Mammary epithelial cell (primary cell): ENCODE measurements at places on chromosomes 7 and 10.

- no peak for DNase-seq
Measured at GRCh38 chr10:29151005-29151404, 137.9 kb upstream of the LYZL1 start.

- DNase-seq = no peak
Measured at GRCh38 chr10:95477175-95477520, 84.0 kb downstream of the SORBS1 start.

DNA sequence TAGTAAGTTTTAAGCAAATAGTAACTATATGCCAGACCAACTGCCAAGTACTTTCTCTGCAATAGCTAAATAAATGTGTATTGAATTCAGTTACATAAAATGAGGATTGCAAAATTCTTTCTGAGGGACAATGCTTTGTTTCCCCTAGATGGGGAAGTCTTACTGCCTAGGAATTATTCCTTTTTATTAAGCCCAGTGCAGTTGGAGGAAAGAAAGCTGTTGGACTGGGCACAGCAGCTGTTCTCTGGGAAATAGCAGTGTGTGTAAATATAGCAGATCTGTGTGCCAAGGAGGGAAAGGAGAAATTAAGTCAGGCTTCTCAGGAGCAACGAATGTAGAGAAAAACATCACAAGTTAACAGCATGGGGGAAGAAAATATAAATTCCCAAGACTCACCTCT lies 77.1 kb downstream of the SEC23IP start:
- DNase-seq = no peak

DNA sequence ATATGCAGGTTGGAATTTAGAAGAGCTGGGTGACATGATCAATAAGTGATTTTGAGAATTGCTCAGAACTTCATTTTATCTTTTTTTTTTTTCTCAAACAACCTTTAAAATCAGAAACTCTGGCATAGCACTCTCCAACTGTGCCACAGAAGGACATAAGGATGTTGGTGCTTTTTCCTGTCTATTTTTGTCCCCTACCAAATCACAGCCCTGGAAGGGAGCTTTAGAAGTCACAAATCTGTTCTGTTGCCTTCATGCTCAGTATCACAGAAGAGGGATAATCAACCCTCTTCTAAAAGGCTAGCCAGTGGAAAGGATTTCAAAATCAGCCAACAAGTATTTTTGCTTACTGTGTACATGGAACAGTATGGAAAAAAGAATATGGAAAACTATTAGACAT lies 14.8 kb upstream of the NRP1 start:
- no peak for DNase-seq

DNA sequence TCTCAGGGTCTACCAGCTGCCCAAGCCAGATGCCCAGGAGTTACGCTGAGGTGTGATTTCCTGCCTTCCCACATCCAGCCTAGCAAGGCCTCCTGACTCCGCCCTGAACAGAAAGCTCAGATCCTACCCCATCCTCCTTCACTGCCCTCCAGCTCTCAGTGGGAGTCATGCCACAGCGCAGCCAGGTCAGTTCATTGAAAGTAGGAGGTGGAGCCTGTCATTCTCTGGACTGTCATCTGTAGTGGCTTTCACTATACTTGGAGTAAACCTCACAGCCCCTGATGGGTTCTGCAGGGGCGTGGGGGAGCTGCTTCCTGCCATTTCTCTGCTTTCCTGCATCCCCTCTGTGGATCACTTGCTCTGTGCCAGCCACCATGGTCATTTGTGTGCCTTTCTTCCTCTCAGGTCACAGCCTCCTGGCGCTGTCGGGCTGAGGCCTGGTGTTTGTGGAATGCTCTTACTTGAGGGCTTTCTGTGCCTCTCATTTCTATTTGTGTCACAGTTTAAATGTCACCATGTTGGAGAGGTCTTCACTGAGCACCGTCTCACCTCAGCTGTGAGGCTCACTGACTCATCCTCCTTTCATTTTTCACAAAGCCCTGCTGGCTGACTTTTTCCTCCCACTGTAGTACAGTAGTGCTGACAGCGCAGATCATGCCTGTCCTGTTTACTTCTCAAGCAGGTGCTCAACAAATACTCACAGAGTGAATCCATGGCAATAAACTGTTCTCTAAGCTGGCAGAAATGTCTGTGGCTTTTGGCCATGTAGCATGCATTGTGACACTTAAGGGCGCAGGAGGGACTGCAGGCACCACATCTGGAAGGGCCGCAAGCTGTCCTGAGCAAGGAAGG lies 61.0 kb upstream of the TMEM248 start:
- no peak for DNase-seq

- no peak for DNase-seq
Measured at GRCh38 chr10:107163076-107163855, 1.2 kb downstream of the SORCS1 start.

DNA sequence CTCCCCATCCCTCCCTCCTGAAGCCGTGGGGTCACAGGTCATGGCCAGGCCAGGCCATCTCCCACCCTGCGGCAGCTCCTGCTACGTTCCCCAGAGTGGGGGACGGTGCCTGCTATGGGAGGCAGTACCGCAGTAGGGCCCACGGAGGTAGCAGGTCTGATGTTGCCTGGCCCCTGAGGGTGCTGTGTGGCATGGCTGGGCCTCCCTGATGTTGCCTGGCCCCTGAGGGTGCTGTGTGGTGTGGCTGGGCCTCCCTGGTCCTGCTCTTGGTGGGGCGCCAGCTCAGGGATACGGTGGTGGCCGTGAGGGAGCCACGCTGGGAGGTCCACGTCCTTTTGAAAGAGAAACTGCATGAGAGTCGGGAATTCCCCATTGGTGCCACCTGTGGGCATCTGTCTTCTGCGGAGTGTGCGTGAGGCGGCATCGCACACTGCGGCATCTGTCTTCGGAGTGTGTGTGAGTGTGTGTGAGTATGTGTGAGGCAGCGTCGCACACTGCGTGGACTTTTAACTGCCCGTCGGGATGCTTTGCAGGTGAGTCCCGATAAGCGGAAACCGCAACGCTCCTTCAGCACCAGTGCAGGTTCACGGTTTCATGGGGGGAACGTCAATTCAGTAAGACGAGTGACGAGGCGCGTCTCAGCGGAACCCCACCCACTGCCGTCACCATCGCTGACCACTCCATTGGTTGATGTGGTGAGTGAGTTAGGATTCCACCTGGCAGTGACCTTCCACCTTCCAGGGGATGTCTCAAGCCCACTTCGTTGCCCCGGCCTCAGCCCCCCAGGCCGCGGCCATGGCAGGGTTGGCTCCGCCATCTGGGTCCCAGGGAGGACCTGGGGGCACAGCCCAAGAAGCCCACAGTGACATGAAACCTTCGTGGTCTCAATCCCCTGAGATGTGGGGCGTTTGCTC lies 51.2 kb upstream of the CFAP46 start:
- DNase-seq = no peak

GRCh38 chr7:30935569-30935877 lies 23.9 kb downstream of the AQP1 start:
- DNase-seq = no peak

GRCh38 chr7:2313450-2314208 lies 612 bp downstream of the SNX8 start:
- peak; percentile 24 for DNase-seq

- DNase-seq = no peak
Measured at GRCh38 chr10:110808615-110809014, 63.1 kb upstream of the PDCD4 start.

DNA sequence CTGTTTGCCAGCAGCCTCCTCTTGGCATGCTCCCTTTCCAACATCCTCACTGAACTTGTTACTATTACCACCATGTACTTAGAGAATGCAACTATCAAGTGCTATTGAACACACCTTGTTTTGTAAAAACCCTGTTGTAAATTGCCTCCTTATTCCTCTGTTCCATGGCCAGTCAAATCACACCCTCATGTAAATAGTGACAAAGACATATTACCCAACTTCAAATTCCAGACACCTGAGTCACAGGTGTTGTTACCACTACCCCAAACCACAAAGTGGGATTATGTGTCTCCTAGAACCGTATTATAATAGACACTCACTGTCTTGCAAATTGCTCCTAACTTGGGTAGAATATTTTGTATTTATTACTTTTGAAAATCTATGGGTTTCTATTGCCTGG lies 263.2 kb upstream of the C7orf33 start:
- peak; percentile 83 for DNase-seq

GRCh38 chr10:87861566-87861952 lies 1.8 kb downstream of the KLLN start:
- DNase-seq = peak; percentile 87

DNA sequence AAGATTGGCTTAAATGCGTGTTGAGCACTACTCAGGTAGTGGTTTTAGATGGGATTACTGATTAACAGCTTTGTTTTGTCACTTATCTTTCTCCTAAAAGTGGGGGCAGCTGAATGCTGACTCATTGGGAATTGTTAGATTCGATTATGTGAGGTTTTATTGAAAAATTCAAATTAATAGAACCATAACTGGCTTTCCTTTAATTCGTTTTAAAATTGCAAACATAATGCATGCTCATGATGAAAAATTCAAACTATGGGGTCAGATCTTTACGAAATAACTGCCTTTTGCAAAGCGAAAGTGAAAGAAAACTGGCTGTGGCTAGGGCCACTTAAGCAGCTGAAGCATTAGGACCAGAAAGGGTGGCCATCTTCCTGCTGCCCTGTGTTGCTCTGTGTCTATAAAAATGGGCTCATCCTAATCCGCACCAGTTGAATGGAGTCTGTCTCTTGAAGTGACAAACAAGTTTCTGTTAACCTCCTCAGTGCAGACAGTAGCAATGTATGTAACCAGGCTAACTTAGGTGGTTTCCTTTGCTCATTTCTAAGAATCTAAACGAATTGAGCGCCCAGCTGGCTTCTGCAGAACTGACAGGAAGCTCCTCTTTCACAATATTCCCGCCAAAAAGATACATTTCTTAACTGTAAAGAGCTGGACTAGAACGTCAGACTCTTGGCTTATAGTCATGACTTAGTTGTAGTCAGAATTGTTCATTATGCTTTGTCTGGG lies 27.8 kb downstream of the DENND10 start:
- no peak for DNase-seq

GRCh38 chr10:99522470-99523250 lies 10.1 kb upstream of the NKX2-3 start:
- no peak for DNase-seq

- no peak for DNase-seq
Measured at GRCh38 chr10:61547297-61547696, 94.1 kb upstream of the TMEM26 start.

GRCh38 chr7:125462615-125463014 lies 533.0 kb upstream of the POT1 start:
- no peak for DNase-seq

GRCh38 chr7:122709930-122710646 lies 7.4 kb upstream of the RNF148 start:
- DNase-seq = no peak

GRCh38 chr7:28474640-28475039 lies 62.3 kb downstream of the CREB5 start:
- no peak for DNase-seq

DNA sequence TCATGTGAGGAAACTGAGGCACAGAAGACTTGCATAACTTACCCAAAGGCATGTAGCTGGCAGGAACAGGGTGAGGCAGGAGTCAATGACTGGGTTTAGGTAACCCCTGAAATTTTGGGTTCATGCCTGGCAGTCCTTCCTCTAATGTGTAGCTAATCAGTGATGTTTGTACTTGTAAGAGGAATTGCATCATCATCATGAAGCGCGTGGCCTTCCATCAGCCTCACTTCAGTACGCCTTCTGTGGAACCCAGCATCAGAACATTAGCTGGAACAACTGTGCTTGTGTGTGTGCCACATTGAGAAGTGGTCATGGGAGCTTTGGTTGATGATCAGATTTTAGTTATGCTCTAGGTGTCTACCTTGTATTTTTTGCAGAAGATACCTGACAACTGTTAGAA lies 18.2 kb upstream of the STMP1 start:
- no peak for DNase-seq

GRCh38 chr10:77422491-77423338 lies 214.9 kb downstream of the KCNMA1 start:
- no peak for DNase-seq

- no peak for DNase-seq
Measured at GRCh38 chr10:112287844-112288243, 4.6 kb downstream of the TECTB start.

- DNase-seq = no peak
Measured at GRCh38 chr7:53697913-53698312, 662.5 kb downstream of the POM121L12 start.

- DNase-seq = no peak
Measured at GRCh38 chr10:12797471-12798262, 203.8 kb downstream of the CCDC3 start.

DNA sequence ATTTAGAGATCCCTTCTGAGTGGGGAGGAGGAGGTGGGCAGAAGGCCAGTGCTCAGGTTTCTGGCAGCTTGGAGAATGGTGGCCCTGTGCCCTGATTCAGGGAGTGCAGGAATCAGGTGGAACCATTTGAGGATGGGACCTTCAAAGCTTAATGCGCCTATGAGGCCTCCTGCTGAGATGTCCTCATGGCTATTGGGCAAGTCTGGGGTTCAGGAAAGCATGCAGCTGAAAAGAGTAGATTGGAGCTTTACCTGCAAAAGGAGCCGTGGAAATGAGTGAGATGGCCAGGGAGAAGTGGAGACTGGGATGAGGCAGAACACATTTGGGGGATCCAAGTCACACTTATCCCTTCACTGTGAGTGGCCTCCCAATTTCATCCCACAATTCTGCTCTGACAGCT lies 6.1 kb downstream of the FFAR4 start:
- no peak for DNase-seq

- DNase-seq = peak; percentile 57
Measured at GRCh38 chr7:151051108-151051507, 2.8 kb downstream of the ASIC3 start.

DNA sequence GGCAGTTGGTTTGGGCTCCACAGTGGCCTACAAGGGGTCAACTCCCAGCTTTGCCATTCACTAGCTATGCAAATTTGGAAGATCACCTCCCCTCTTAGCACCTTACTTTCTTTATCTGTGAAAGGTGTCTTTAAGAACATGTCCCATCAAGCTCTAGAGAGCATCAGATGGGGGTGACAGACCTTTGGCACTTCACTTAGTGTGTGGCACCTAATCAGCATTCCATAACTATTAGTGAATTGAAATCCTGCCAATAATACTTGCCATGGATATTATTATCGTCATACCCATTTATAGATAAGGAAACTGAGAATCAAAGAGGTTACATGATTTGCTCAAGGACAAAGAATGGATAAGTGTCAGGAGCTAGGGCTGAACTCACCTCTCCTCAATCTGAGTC lies 51.9 kb downstream of the PLPP4 start:
- DNase-seq = peak; percentile 40

- no peak for DNase-seq
Measured at GRCh38 chr10:6128591-6129251, 39.9 kb downstream of the RBM17 start.

DNA sequence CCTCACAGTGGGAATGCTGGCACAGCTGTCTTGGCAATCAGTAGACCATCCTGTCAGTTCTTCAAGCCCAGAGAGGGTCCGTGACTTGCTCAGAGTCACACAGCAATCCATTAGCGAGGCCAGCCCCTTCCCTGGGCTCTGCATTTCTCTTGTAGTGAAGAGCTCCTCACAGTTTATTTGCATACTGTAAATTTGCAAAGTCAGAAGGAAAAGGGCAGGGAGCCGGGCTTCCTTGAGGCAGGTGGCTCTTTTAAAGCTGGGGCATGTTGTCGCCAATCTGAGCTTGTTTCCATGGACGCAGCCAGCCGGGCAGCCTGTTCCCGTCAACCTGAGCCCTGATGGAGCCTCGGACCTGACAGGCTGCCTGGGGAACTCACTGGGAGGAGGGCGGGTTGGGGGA lies 123.4 kb downstream of the CUX1 start:
- DNase-seq = no peak

GRCh38 chr10:73910764-73911552 lies at the start of gene PLAU:
PLAU (plus strand) TSS chr10:73911132; CDS start chr10:73911556, 424 bp downstream.
- peak; percentile 73 for DNase-seq

- DNase-seq = peak; percentile 17
Measured at GRCh38 chr10:111872591-111872990, 311.0 kb downstream of the GPAM start.

- peak; percentile 26 for DNase-seq
Measured at GRCh38 chr7:142808802-142809583, 38.2 kb downstream of the PRSS2 start.
